ENCODE measurements at places on chromosomes 5 and 9.

DNA sequence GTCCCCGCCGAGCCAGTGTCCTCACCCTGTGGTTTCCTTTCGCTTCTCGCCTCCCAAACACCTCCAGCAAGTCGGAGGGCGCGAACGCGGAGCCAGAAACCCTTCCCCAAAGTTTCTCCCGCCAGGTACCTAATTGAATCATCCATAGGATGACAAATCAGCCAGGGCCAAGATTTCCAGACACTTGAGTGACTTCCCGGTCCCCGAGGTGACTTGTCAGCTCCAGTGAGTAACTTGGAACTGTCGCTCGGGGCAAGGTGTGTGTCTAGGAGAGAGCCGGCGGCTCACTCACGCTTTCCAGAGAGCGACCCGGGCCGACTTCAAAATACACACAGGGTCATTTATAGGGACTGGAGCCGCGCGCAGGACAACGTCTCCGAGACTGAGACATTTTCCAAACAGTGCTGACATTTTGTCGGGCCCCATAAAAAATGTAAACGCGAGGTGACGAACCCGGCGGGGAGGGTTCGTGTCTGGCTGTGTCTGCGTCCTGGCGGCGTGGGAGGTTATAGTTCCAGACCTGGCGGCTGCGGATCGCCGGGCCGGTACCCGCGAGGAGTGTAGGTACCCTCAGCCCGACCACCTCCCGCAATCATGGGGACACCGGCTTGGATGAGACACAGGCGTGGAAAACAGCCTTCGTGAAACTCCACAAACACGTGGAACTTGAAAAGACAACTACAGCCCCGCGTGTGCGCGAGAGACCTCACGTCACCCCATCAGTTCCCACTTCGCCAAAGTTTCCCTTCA is 1.4 kb downstream of the GLIS3 start:
- peak; percentile 14 for DNase-seq

- no peak for DNase-seq
Observed at GRCh38 chr5:88281322-88281721, 12.7 kb upstream of the TMEM161B start.

DNA sequence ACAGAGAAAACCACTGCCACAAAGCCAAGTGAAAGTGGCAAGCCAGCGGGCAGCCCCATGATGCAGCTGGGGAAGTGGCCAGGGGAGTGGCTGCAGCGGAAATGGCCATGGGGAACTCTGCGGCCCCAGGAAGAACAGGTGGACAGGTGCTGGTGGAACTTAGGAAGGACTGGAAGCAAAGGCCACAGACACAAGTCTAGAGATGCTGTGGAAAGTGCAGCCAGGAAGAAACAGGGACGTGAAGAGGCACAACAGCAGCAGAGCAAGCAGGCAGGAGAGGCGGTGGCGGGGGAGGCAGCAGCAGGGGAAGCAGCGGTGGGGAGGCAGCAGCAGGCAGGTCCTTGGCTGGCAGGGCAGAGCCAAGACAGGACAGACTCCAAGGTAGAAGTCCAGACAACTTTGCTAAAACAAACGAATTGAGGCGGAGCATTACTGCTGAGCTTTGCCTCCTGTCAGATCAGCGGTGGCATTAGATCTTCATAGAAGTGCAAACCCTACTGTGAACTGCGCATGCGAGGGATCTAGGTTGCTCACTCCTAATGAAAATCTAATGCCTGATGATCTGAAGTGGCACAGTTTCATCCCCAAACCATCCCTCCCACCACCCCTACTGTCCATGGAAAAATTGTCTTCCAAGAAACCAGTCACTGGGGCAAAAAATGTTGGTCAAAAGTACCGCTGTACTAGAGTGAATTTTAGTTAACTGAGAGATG is 11.8 kb downstream of the SURF6 start:
- no peak for DNase-seq

GRCh38 chr9:86300701-86301100 is 18.4 kb upstream of the ISCA1 start:
- DNase-seq: no peak

GRCh38 chr5:178284996-178285395 is 52.4 kb upstream of the PHYKPL start:
- no peak for DNase-seq

- DNase-seq: no peak
Observed at GRCh38 chr9:110545705-110546104, 33.8 kb downstream of the SVEP1 start.

GRCh38 chr9:78654324-78654723 is 357.4 kb downstream of the PSAT1 start:
- DNase-seq: no peak

DNA sequence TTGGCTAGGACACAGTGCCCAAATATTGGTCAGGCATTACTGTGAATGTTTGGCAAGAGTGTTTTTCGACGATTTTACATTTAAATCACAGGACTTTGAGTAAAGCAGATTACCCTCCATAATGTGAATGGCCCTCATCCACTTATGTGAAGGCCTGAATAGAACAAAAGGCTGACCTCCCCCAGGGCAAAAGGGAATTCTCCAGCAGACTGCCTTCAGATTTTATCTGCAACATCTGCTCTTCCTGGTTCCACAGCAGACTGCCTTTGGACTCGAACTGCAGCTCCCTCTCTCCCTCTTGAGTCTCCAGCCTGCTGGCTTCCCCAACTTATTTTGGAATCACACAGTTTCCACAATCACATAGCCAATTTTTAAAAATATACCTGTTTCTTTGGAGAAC is 7.1 kb upstream of the TMEM215 start:
- no peak for DNase-seq

DNA sequence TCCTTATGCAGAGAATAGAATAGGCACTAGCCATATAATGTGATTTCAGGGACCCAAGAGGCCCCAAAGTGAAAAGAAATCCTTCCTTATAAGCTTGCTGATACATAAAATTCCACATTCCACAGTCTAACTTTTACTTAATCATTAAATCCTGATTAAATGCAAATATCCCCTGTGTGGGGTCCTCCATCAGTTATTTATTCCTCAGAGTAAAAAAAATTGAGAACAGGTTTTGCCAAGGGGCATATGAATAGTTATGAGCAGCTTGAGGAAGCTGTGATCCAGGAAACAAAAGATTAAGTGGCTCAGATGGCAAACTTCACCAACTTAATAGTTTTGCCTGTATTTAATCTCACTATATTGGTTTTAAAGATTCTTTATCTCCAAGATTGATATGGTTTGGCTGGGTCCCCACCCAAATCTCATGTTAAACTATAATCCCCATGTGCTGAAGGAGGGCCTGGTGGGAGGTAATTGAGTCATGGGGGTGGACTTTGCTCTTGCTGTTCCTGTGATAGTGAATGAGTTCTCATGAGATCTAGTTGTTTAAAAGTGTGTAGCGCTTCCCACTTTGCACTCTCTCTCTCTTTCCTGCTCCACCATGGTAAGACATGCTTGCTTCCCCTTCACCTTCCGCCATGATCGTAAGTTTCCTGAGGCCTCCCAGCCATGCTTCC is 324.9 kb downstream of the NPR3 start:
- DNase-seq: no peak

- no peak for DNase-seq
Observed at GRCh38 chr5:153907170-153907775, 131.4 kb downstream of the FAM114A2 start.

GRCh38 chr9:109263358-109263757 is 57.5 kb downstream of the EPB41L4B start:
- no peak for DNase-seq

DNA sequence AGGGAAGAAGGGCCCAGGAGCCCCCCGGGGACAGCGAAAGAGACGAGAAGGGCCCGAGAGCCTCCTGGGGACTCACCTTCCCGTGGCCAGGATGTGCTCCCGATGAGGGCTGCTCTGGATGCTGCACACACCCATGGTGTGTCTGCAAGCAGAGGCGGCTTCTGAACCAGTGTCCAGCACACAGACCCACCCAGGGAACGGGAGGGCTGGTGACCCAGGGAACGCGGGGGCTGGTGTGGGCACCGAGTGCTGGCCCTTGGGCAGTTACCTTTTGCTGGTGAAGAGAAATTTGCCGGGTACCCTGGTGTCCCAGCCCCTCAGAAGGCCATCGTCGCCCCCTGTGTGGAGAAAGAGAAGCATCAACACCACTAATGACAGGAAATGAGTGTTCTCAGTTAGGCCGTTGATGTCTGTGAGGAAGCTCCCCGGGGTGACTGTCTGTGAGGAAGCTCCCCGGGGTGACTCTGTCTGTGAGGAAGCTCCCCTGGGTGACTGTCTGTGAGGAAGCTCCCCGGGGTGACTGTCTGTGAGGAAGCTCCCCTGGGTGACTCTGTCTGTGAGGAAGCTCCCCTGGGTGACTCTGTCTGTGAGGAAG is 13.2 kb downstream of the MRPL41 start:
- no peak for DNase-seq

DNA sequence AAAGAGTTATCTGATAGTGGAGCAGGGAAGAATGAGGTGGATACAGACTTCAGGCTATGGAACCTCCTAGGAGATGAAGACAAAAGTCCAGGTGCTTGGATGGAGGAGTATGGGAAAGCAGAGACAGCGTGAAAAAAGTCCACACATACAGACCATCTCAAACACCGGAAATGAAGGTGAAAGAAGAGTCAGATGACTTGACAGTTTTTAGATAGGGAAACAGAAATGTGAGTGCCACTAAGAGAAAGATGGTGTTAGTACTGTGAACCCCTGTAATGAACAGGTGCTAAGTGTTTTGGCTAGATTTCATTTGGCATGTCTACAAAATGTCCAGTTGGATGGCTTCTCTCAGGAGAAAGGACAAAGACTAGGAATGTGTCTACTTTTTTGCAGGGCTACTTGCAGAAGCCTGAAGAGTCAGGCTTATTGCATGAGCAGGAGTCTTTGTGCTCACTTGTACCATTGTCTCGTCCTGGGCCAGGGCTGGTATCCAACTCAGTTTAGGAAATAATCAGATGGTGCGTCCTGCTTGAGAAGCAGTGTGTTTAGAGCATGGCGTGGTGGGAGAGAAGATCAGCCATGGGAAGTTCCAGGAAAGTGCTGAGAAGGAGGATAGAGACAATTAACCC is 90.6 kb upstream of the STARD4 start:
- DNase-seq: no peak

- DNase-seq: no peak
Observed at GRCh38 chr5:4987431-4987830, 152.7 kb upstream of the ADAMTS16 start.

DNA sequence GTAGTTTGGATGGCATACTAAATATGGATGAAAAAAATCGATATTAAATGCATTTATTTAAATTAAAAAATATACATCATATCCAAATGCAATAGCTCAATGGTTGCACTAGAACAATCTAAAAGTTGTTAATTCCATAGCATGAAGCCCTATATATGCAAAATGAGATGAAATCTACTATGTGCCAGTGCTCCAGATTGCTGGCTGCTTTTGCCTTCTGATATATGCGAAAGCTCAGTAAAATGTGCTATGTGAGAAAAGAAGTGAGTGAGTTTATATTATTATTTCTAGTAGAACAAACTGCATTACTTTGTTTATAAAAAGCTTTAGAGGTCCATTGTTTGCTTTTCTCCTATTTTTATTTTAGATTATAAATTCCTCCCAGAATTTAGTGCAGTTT is 186.7 kb downstream of the MAT2B start:
- DNase-seq: no peak

- no peak for DNase-seq
Observed at GRCh38 chr5:181043285-181044092, 3.4 kb downstream of the BTNL9 start.

GRCh38 chr5:90793183-90793582 is 234.6 kb downstream of the ADGRV1 start:
- DNase-seq: no peak

DNA sequence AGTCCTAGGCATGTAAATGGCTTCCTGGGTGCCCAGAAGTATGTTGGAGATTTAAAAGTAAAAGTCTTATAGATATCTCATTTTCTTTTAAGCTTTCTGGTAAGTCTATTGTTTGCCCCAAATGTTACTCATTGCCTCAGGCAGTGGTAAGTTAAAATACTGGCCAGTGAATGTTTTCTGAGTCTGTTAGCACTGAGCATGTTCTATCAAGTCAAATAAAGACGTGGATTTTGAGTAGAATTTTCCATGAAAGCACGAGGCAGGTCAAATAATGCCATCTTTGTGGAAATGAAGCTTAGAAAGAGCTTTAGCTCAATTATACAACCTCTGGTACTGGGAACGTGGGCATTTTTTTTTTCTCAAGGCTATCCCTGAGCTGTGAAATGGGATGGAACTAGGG is 651.3 kb upstream of the ACO1 start:
- no peak for DNase-seq

DNA sequence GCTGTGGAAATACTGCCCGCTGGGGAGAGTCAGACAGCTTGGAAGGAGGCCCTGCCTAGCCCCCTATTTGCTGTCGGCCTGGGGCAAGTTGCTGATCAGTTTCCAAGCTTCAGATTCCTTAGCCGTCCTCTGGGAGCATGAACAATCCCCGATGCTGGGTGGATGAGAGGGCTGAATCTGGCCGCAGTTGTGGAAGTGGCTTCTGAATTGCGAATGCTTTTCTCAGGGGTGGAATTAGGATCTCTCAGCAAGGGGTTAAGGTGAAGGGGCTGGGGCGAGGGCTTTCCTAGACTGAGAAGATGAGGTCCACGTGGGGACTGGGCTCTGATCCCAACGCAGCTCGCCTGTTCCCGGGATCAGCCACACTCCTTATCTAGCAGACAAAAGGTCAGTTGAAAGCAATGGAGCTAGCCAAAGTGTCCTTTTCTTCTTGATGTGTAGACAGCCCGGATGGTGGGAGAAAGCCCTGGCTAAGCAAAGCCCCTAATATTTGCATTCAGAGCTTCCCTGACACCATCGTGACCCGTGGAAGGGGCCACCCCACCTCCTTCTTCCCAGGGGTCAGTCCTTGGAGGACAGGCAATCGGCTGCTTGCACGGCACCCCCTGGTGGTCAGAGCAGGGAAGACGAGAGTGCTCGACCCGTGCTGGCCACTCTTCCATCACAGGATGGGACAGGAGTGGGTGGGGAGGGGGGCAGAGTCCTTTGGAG is 54.9 kb downstream of the COL15A1 start:
- DNase-seq: peak; percentile 67

DNA sequence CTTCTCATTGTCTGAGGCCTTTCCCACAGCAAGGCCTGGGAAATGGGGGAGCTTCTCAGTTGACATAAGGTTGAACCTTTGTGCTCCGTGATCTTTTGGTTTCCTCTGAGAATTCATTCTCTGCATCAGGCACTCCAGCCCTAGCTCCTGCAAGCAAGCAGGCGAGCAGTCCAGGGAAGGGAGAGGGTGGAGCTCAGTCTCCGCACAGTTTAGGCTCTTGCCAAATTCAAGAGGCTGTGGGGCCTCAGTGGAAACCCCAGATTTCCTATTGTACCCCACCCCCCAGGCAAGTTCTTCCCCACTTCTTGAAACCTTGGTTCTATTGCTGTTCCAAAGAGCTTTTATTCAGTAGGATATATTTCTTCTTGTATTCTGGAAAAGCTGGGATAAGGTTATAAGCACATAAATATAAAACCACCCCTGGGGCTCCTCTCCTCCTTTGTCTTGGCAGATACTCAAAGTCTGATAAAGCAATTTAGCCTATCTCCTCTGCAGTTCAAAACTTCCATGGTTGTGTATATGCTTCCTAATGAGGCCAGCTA is 147.2 kb downstream of the PDZD2 start:
- DNase-seq: no peak
